ENCODE measurements at places on chromosomes 1 and 21.

DNA sequence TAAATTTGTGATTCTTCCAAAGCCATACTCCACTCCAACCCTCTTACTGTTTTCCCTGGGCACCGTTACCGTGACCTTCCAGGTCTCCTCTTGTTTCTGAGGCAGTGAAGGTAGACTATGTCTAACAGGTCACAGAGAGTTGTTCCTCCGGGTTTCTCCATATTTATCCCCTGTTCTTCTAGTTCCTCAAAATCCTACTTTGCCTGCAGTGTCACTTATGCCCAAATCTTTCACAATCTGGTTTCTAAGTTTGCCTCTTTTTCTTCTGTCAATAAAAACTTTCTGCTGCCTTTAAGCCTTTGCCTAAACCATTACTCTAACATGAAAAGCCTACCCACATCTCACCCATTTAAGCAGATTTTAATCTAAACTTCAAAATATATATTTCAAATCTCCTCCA, 87.7 kb downstream of the C4BPA start:
- no peak for DNase-seq

- DNase-seq = no peak
Measured at GRCh38 chr1:84031802-84032327, 32.9 kb upstream of the TTLL7 start.

- DNase-seq = no peak
Measured at GRCh38 chr1:107100331-107100984, 40.4 kb upstream of the NTNG1 start.

DNA sequence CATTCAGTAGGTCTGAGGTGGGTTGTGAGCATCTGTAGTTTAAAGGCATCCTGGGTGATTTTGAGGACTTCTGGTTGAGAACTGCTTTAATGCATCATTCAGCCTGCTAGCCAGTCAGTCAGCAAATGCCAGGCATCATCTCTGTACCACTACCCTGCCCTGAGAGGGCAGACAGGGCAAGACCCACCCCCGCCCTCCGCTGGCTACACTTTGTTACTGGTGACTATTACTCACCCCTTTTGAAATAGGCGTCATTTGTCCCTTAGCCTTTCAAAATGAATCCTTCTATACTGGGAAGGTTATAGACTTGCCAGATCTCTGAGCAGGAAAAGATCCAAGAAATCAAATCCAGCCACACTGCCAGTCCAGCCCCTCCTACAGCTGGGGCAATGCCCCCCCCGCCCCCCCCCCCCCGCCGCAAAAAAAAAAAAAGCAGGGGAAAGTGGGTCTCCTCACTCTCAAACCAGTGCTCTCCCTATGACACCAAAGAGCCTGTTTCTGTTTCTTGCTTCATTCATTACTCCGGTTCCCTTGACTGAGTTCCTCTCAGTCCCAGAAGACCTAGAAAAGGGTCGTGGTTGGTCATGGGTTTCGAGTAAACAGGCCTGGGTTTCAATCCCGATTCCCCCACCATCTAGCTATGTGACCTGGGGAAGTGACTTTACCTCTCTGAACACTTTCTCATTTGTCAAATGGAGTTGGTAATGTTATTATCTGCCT, 4.4 kb downstream of the SELENON start:
- DNase-seq = peak; percentile 76

GRCh38 chr1:41489561-41489960, 5.1 kb upstream of the EDN2 start:
- DNase-seq = no peak

GRCh38 chr1:153921803-153922075, 1.0 kb downstream of the GATAD2B start:
- no peak for DNase-seq

GRCh38 chr1:94142583-94142982, 21.6 kb upstream of the ABCA4 start:
- no peak for DNase-seq

DNA sequence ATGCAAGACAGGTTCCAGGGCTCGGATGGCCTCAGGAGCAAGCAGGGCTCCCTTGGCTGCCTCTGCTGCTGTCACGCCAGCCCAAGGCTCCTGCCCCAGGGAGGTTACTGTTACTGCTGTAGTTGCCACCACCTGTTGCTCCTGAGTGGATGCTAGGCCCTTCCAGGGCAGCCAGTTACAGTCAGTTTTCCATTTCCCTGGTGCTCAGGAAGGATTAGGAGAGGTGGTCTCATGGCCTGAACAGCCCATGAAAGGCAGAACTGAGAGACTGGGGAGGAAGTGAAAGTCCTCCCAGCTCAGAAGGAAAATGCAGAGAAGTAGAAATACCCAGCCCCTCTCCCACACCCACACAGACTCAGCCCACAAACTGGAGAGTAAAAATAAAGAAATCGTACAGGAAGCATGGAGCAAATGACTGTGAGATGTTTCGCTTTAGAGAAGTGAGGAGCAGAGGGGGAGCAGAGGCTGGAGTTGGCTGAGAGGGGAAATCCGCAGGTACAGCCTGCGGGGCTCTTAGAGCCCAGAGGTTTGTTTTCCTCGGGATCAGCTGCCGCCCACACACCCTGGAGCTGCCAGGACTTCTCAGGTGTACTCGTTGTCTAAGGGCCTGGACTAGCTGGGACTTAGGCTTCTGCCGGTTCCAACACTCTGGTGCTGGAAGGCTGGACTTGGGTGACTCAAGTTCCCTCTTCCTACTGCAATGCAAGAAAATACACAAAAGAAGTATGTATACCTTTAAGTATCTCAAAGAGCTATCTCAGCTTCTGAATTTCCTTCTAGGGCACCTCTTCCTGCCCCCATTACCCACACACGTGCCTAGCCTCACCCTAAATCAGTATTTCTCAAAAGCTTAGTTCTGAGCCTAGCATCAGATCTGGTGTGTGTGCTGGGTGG, 2.3 kb downstream of the IL6R start:
- peak; percentile 57 for DNase-seq

GRCh38 chr21:16420031-16420724, 690.4 kb downstream of the USP25 start:
- DNase-seq = no peak

- DNase-seq = no peak
Measured at GRCh38 chr1:151693057-151693651, 23.4 kb downstream of the CELF3 start.

DNA sequence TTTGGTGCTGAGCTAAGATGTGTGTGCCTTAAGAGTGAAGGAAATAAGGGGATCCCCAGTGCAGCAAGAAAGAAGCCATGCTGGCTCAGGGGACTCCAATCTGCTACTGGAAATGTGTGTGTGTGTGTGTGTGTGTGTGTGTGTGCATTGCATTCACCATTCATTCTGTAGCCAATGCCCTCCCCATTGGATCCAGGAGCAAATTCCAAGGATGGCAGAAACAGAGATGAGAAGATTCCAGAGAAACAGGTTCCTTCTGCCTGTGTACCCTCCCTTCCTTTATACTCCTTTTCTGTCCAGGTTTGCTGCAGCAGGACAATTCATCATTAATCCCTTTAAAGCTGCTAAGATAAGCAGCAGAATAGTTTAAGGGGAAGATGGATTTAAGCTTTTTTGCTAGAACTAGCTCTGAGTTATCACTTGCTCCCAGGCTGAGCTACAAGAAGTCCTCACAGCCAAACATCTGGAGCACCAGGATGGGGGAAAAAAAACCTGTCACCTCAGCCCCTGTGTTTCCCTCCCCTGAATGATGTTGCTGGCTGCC, 3.2 kb downstream of the SLC6A17 start:
- no peak for DNase-seq

GRCh38 chr1:223487887-223488259, 94.7 kb downstream of the CCDC185 start:
- DNase-seq = no peak

GRCh38 chr1:182147136-182147820, 85.8 kb upstream of the ZNF648 start:
- peak; percentile 44 for DNase-seq

DNA sequence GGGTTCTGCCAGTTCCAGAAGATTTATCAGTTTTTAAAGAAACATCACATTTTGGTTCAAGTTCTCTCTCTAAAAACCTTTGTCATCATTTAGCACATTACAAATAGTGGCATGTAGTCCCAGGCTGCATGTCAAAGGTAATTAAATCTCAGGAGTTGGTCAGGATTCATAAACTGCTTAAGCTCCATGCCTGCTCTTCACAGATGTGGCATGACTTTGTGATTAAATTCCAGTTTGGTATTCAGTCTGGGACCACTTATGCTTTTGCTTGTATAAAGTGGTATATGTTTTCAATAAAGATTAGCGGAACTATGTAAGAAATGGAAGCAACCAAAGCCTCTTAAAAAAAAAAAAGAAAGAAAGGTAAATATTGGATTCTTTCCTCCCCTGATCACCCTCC, 408.0 kb downstream of the DISC1 start:
- DNase-seq = no peak

DNA sequence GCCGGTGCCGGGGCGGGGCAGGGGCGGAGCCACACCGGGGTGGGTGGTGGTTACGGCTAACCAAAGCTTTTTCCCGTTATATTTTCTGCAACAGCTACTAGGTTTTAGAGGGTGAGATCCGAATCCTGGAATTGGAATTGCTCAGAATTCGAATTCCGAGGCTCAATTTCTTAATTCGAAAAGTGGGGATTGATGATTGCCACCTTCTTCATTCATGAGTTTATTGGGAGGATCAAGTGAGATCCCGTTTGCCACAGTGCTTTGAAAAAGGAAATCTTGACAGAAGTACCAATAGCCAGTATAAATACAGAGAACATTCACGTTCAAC, 207 bp upstream of the SVBP start:
- peak; percentile 17 for DNase-seq

DNA sequence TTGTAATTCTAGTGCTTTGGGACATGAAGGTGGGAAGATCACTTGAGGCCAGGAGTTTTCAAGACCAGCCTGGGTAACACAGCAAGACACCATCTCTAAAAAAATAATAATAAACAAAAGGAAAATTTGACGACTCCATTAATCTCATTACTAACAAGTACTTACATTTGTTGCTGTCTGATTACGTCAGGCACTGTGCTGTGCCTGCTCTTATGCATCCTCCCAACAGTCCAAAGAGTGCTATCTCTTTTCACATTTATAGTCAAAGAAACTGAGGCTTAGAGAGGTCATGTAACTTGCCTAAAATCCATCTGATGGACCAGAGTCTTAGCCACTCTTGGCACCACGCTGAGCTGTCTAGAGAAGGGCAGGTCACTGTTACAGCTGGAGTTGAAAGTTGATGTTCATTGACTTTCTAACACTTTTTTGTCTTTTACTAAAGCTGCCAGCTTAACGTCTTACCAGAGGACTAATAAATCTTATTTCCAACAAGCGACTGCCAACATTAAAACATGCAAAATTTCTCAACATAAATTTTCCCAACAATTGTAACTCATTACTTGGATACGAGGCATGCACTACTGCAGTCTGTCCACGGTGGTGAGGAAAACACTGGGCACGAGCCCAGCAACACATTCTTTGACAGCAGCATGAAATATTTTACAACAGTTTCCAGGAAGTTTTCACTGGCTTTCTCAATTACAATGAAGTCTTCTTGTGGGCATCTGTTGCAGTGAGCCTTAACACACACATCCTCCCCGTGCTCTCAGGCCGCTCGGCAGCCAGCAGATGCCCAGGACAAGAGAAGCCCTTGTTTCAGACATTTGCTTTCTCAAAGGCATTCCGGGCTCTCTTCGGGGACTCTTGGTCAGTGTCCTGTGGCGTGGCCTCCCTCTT, 262.9 kb upstream of the PROX1 start:
- DNase-seq = no peak

- no peak for DNase-seq
Measured at GRCh38 chr1:224880593-224881307, 48.7 kb upstream of the DNAH14 start.

GRCh38 chr1:226749467-226749866, 10.4 kb upstream of the ITPKB start:
- DNase-seq = no peak
